Common myeloid progenitor, CD34-positive (primary cell): ENCODE measurements at places on chromosomes 2 and 18.

DNA sequence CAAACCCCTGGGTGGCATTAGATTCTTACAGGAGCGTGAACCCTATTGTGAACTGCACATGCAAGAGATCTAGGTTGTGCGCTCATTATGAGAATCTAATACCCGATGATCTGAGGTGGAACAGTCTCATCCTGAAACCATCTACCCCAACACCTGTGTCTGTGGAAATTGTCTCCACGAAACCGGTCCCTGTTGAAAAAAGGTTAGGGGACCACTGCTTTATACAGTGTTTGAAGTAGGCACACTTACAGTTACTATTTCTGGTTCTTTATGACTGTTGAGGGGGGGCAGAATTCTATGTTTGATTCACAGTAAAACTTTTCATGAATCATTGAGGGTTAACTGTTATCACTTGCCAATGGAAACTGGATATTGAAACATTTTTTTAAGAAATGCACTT, 72.0 kb downstream of the RIF1 start:
- H3K27ac ChIP-seq: no peak overlapping the region
- H3K4me3 ChIP-seq: no peak overlapping the region
- no peak for DNase-seq
- H3K36me3 ChIP-seq: peaks cover 49% of the 10 kb centered on the region
- H3K27me3 ChIP-seq: no peaks in the 10 kb centered on the region
- no peaks in the 10 kb centered on the region for H3K4me1 ChIP-seq

GRCh38 chr2:71886241-71886640, 261.4 kb downstream of the CYP26B1 start:
- no peaks in the 10 kb centered on the region for H3K36me3 ChIP-seq
- peaks cover 3% of the 10 kb centered on the region for H3K4me1 ChIP-seq
- no peak overlapping the region for H3K27ac ChIP-seq
- H3K27me3 ChIP-seq: no peaks in the 10 kb centered on the region

DNA sequence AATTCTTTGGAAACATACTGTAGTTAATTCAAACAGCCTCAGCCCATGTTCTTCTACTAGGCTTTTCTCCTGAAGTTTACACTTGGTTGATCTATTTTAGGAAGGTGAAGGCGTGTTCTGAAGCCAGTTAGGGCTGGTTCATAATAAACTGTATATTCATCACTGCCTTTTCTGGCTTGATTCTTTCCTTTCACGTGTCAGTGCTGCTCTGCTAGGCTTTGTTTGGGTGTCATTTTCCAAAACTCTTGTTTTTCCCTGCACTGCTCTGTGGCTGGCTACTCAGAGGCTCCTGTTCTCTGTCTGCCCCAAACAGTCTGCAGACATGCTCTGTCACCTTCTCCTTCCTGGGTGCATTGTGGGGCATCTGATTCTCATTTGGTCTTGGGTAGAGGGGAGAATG, 136.1 kb downstream of the PARD3B start:
- H3K36me3 ChIP-seq: no peaks in the 10 kb centered on the region
- no peaks in the 10 kb centered on the region for H3K4me1 ChIP-seq
- H3K27ac ChIP-seq: no peak overlapping the region
- DNase-seq: no peak

- DNase-seq: no peak
- H3K4me3 ChIP-seq: no peak overlapping the region
- H3K4me1 ChIP-seq: no peaks in the 10 kb centered on the region
- no peak overlapping the region for H3K27ac ChIP-seq
- no peaks in the 10 kb centered on the region for H3K36me3 ChIP-seq
These were observed 286.6 kb downstream of the DPP10 start for GRCh38 chr2:114729026-114729425.

GRCh38 chr2:85534099-85534498, 4.9 kb upstream of the MAT2A start:
- no peaks in the 10 kb centered on the region for H3K27me3 ChIP-seq
- H3K36me3 ChIP-seq: no peaks in the 10 kb centered on the region
- H3K4me3 ChIP-seq: no peak overlapping the region
- DNase-seq: no peak

DNA sequence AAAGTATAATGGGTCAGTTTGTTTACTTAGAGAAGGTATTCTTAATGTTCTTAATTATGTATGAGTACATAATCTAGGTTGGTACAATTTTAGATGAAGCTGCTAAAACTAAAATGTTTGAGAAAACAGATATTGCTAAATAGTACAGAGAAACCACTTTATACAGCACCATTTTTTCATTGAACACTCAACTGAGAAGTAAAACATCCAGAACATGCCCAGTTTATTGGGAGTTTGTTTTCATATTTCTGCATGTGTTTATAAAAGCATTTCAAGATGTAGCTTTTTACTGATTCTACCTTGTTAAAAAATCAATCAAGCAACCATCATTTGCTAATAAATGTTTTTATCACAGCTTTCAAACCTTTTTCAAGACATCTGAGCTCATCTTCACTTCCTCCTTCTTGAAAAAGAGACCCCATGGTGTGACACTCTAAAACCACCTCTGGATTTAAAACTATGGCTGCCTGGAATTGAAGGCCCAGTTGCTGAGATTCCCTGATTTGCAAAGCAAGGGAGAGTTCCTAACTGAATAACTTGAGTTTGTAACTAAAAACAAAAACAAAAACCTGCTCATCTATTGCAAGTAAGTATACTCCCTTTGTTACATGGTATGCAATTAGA, 585.9 kb downstream of the ZEB2 start:
- DNase-seq: no peak
- peaks cover 12% of the 10 kb centered on the region for H3K27me3 ChIP-seq
- no peaks in the 10 kb centered on the region for H3K36me3 ChIP-seq
- no peak overlapping the region for H3K4me3 ChIP-seq
- H3K4me1 ChIP-seq: peaks cover 15% of the 10 kb centered on the region

DNA sequence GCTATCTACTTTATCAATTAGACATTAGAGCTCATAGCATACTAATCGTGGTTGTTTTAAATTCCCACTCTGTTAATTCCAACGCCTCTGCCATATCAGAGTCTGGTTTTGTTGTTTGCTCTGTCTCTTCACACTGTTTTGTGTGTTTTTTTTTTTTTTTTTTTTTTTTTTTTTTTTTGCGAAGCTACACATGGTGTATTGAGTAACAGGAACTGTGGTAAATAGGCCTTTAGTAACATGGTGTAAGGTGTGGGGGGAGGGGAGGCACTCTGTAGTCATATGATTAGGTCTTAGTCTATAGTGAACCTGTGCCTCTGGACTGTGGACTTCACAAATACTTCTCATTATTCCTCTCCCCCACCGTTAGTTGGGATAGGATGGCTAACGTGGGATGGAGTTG, 370.7 kb upstream of the RAB12 start:
- no peak overlapping the region for H3K4me3 ChIP-seq
- no peaks in the 10 kb centered on the region for H3K36me3 ChIP-seq
- H3K27ac ChIP-seq: no peak overlapping the region
- H3K4me1 ChIP-seq: no peaks in the 10 kb centered on the region
- no peak for DNase-seq

DNA sequence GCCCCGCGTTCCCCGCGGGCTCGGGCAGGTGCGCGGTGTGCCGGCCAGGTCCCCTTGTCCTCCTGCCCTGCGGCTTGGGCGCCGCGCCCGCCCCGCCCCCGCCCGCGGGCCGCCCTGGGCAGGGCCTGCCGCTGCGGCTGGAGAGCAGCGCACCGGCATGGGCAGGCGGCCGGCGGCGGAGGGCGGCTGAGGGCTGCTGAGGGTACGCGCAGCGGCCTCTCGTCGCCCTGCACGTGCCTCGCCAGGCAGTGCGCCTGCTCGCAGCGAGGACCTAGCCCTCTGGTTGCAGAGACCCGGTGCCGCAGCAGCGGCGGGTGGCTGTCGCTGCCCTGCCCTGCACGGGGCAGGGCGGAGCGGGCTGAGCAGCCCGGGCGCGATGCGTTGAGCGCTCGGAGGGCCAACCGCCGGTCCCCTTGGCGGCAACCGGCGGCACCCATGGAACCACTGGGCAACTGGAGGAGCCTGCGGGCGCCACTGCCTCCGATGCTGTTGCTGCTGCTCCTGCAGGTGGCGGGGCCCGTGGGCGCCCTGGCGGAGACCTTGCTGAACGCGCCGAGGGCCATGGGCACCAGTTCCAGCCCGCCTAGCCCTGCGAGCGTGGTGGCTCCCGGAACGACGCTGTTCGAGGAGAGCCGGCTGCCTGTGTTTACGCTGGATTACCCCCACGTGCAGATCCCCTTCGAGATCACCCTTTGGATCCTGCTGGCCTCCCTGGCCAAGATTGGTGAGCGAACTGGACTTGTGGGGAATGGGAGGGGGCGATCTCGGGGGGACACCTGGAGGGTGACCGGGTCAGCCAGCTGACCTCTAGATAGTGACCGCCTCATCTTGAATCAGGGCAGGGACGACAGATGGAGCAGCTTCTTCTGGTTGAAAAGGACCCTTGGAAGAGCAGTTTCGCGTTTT, at the start of gene SLC9A2:
TSS of gene SLC9A2 (plus strand) at position 140 of the 906 bp plus-strand sequence. CDS start at position 436, 296 bp downstream.
- no peak within 1 kb of the TSS for H3K27ac ChIP-seq
- H3K4me3 ChIP-seq: peak within 1 kb of the TSS; percentile 69
- peaks cover 16% of the 10 kb centered on the region for H3K27me3 ChIP-seq
- H3K4me1 ChIP-seq: peaks cover 21% of the 10 kb centered on the region
- no peaks in the 10 kb centered on the region for H3K36me3 ChIP-seq
- peak; percentile 46 for DNase-seq

GRCh38 chr2:127968610-127969339, 59.1 kb downstream of the SAP130 start:
- peaks cover 4% of the 10 kb centered on the region for H3K36me3 ChIP-seq
- no peaks in the 10 kb centered on the region for H3K27me3 ChIP-seq
- H3K4me3 ChIP-seq: no peak overlapping the region
- H3K4me1 ChIP-seq: no peaks in the 10 kb centered on the region

GRCh38 chr2:229884775-229885699, 36.8 kb downstream of the TRIP12 start:
- peaks cover 5% of the 10 kb centered on the region for H3K36me3 ChIP-seq
- H3K27me3 ChIP-seq: no peaks in the 10 kb centered on the region
- DNase-seq: peak; percentile 10
- H3K27ac ChIP-seq: no peak overlapping the region
- no peak overlapping the region for H3K4me3 ChIP-seq
- H3K4me1 ChIP-seq: no peaks in the 10 kb centered on the region

GRCh38 chr2:159963700-159964099, 98.7 kb downstream of the PLA2R1 start:
- H3K27ac ChIP-seq: no peak overlapping the region
- peaks cover 18% of the 10 kb centered on the region for H3K4me1 ChIP-seq
- H3K36me3 ChIP-seq: no peaks in the 10 kb centered on the region
- H3K27me3 ChIP-seq: no peaks in the 10 kb centered on the region
- no peak for DNase-seq

- DNase-seq: no peak
- no peaks in the 10 kb centered on the region for H3K27me3 ChIP-seq
- H3K27ac ChIP-seq: no peak overlapping the region
- H3K36me3 ChIP-seq: no peaks in the 10 kb centered on the region
- peaks cover 9% of the 10 kb centered on the region for H3K4me1 ChIP-seq
- no peak overlapping the region for H3K4me3 ChIP-seq
These were observed 54.4 kb upstream of the LINC00305 start for GRCh38 chr18:64203295-64203694.

DNA sequence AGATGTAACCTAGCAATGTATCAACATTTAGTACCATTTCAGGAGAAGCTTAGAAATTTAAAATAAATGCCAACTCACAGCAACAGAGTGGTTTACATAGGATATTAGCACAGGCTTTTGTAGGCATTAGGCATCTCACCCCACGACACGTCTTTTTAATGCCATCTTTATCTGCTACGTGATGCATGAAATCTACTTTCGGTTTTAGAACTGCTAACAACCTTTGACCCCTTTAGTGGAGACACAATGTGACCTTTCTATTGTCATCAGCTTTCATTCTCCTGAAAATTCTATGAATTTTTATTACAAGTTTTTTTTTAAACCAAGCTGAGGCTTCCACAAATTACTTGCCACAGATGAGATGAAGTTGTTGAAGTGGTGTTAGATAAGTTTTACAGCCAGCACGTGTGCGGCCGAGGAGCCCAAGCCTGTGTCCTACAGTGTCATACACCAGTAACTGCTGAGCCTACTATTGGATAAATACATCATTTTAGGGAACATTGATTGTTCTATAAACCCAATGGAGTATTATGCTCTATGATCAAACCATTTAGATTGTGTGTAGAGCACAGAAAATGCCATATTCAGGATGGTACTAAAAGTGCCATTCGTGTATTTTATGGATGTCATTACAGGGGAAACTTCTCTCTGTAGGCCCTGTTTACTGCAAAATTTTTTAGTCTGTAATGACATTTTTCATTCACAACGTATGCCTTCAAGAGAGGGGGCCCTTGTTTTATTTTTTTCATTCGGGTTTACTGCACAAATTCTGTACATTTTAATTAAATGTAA, 151.6 kb downstream of the PTGR3 start:
- no peak for DNase-seq
- no peak overlapping the region for H3K27ac ChIP-seq
- no peaks in the 10 kb centered on the region for H3K27me3 ChIP-seq
- no peaks in the 10 kb centered on the region for H3K36me3 ChIP-seq

DNA sequence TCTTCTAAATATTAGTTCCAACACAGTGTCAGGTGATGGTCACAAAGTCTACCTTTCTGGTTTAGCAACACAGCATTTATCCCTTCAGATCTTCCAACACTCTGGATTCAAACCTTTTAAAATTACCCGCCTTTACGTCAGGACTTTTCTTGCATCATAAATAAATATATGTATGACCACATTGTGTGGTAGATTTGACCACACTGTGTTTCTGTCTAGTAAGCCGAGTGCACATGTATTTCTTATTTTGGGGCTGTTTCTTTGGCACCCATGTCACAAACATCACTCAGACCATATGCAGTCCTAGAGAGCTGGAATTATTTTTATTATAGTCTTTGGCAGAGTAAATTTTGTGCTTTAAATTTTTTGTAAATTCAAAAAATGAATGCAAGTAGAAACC, 172.1 kb downstream of the ANKRD44 start:
- H3K4me1 ChIP-seq: peaks cover 11% of the 10 kb centered on the region
- no peaks in the 10 kb centered on the region for H3K36me3 ChIP-seq
- no peak overlapping the region for H3K4me3 ChIP-seq
- no peak overlapping the region for H3K27ac ChIP-seq

- DNase-seq: peak; percentile 41
- H3K4me1 ChIP-seq: peaks cover 6% of the 10 kb centered on the region
- no peak overlapping the region for H3K27ac ChIP-seq
- H3K36me3 ChIP-seq: no peaks in the 10 kb centered on the region
- H3K4me3 ChIP-seq: no peak overlapping the region
- H3K27me3 ChIP-seq: peaks cover 3% of the 10 kb centered on the region
These were observed 200.6 kb downstream of the NAPG start for GRCh38 chr18:10726198-10727068.

GRCh38 chr2:190378880-190379237, 29.3 kb upstream of the MFSD6 start:
- DNase-seq: no peak
- no peaks in the 10 kb centered on the region for H3K27me3 ChIP-seq
- no peak overlapping the region for H3K4me3 ChIP-seq
- no peaks in the 10 kb centered on the region for H3K4me1 ChIP-seq

DNA sequence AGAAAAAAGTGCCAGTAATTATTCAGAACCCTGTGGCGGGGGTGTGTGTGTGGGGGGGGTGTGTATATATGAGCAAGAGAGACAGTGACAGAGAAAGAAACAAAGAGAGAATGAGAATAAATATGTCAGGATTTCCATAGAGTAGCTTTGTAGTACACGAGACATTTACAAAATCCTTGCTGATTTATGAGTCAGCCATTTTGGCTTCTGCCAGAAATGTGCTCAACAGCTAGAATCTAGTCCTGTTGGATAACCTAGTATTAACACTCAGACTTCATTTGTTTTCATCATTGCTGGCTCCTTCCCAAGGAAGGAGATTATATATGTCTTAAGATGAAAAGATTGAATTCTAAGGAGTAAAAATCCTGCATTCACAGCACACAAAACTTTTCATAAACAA, 140.5 kb upstream of the HNRNPA3 start:
- no peak overlapping the region for H3K4me3 ChIP-seq
- H3K27me3 ChIP-seq: no peaks in the 10 kb centered on the region
- no peaks in the 10 kb centered on the region for H3K36me3 ChIP-seq
- no peak overlapping the region for H3K27ac ChIP-seq
- no peak for DNase-seq
- no peaks in the 10 kb centered on the region for H3K4me1 ChIP-seq
